ENCODE measurements at places on chromosomes 12 and 14.

DNA sequence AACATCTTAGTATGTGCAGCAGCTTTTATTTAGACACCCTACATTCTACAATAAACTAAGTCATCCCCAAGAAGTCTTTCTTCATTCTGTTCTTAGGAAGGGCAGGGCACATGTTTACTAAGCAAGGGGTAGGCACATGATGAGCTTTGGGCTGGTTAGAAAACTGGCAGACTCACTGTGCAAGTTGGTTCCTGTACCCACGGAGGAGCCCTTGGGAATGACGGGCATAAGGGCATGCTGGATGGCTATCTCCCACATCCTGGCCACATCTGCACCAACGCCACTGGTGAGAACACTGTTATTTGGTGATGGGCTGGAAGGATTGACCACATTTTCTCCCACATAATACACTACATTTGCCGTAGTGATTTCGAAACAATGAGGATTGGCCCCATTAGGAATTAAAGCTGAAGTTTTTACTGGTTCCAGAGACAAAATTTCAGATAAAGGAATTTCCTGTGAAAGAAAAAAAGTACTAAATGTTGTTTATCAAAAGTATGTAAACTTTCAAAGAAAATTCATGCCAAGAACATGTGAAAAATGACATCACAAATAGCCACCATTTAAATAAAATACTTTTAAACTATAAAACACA, 297.0 kb downstream of the PRKD1 start:
- no peak for DNase-seq

- peak; percentile 23 for DNase-seq
These were observed 21.8 kb downstream of the WNK1 start for GRCh38 chr12:774051-774614.

GRCh38 chr12:100823963-100824362, 29.4 kb downstream of the ANO4 start:
- DNase-seq, result peak; percentile 21

DNA sequence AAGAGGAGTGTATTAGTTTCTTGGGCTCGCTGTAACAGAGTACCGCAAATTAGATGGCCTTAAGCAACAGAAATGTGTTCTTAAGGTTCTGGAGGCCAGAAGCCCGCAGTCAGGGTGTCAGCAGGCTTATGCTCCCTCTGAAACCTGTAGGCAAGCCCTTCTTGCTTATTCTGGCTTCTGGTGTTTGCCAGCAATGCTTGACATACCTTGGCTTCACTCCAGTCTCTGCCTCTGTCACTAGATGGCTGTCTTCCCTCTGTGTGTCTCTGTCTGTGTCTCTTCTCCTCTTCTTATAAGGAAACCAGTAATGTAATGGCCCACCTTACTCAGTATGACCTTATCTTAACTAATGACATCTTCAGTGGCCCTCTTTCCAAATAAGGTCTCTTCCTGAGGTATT, 85.1 kb downstream of the DERA start:
- peak; percentile 69 for DNase-seq

DNA sequence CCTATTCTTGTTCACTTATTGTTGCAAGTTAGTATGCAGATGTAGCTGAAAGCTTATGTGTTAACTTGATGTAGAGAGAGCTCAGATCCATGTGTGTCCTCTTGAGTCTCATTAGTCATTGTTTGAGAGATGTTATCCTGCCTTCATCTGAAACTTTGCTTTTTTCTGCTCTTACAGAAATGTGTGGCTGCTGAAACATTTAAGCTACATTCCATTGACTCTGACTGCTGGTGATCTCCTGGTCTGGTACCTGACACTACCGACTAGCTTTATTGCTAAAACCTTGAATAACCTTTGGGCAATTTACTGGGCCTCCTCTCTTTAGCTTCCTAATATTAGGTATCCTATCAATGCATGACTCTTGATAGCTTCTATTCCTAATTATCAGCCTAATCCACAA, 705.6 kb upstream of the FOXG1 start:
- peak; percentile 17 for DNase-seq

DNA sequence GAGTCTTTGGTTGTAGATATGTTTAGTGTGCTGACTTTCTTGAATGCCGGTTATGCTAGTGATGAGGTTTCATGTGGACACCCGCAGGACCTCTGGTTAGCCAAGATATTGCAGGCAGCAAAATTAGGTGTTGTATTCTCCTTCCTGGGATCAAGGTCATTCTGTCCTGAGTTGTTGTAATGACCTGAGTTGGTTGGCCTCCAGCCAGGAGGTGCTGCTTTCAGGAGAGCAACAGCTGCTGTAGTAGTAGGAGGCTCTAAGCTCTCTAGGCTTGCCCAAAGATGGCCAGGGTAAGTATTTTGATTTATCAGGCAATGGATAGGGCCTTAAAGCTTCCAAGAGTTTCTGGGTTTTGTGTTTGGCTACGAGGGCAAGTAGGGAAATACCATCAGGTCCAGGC, 56.0 kb upstream of the BDKRB2 start:
- no peak for DNase-seq

GRCh38 chr14:104724407-104724980, 465 bp downstream of the ADSS1 start:
- no peak for DNase-seq

DNA sequence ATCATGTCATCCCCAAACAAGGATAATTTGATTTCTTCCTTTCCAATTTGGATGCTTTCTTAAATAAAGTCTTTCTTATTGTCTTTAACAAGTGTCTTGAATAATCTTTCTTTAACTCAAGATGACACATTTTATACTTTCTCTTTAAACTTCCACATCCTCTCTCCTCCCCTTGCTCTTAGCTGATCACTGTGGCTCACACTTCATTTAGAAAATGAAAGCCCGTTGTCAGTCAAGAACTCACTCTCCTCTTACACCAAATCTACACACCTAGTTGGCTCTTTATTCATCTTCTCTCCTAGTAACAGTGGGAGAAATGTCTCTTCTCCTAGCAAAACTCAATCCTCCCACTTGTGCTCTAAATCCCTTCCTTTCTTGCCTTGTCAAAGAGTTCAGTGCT, 10.4 kb upstream of the RMST start:
- no peak for DNase-seq

DNA sequence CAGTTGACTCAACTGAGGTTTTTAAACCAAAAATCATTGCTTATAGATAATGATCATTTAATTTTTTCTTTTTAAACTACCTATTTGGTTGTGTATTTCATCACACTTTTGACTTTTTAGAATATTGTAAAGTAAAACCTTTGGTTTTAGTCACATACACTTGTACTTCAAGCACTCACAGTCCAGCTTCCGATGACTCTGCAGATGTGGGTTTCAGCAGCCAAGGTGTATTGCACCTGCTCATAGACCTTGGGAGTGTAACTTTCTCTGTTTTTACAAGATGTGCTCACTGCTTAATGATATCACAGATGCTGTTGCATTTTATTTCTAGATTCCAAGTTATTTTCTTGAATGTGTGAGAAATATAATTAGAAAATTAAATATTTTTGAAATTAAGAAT, 188.3 kb upstream of the SLC38A2 start:
- no peak for DNase-seq

GRCh38 chr12:15088105-15088504, 115.3 kb downstream of the PDE6H start:
- DNase-seq, result no peak

DNA sequence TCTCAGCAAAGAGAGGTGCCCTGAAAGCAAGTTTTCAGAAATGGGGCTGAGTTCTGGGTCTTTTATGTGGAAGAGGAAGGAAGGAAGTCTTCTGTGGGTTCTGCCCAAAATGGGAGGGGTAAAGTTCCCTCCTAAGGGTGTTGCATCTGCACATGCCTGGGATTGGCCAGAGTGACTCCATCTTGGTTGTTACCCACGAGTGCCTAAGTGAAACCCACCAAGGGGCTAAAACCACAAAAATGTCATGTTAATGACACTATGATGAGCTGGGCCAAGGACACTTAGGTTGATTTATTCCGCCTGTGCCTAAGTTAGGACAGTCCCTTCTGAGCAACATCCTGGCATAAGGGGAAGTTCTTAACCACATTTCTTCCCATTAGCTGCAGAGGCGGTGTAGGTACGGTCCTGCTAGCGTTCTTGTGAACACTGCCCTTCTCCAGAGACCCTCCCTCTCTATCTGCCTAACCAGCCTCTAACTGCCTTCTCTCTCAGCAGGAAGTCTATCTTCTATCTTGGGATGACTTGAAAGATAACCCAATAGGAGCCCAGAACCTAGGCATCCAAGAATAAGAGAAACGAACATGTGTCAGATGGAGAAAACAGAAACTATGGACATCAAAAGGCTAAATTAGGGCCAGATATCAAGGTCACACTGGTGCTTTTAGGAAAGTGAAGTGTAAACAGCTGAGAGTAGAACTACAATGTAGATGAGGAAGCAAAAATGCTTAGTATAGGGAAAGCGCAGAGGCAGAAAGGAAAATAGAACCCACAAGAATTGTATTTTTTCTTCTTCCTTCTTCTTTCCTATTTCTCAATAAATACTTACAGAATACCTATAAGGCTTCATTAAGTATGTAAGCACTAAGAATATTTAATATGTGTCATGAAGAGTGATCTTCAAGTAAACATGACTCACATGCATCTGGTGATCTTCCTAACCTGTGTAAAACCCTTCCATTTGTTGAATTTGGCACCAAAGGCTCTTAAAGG, 104.2 kb upstream of the AMN1 start:
- no peak for DNase-seq

DNA sequence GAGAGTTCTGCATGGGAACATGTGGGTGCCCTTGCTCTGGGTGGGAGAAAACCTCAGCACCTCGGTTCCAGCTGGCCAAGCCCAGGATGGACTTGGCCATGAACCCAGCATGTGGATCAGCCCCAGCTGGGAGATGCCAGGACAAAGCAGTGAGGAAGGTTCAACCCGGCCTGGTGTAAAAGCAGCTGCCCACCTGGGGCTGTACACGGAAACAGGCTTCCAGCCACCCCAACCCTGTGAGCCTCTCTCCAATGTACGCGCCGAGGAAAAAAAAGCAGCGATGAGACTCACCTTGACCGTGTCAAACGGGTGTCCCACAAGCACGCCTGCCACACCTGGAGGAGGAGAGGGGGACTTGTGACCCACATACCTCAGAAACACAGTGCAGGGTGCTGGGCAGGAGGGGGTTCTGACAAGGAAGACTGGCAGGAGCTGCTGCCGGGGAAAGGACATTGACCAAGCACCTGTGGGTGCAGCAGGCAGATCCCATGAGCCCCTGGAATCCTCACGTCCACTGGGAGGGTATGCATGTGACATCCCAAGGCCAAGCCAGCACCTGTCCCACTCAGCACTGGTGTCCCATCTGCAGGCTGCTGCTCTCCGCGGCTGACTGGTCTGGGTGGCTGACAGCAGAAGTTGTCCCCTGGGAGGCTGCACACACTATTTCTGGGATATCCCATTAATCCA, 7.5 kb downstream of the SLC25A29 start:
- no peak for DNase-seq

GRCh38 chr12:120101182-120101581, 15.4 kb downstream of the RAB35 start:
- DNase-seq, result no peak

DNA sequence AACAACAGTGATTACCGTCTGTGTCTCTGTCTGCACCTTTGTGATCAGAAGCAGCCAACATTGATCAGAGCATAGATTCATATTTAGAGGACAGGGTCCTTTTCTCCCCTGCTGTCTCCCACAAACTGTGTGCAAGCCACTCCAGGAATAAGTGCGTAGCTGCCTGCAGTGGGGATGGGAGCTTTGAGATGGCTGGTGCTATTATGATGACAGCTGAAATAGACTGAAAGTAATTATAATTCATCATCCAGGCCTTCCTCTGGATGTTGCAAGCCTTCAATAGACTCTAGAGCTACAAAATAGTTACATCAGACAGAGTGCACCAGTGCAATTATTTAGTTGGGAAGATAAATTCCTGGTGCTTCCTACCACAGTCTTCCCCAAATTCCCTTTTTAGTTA, 68.1 kb downstream of the BORCS5 start:
- no peak for DNase-seq

- DNase-seq, result no peak
These were observed 15.4 kb downstream of the CAND1 start for GRCh38 chr12:67284561-67284960.

DNA sequence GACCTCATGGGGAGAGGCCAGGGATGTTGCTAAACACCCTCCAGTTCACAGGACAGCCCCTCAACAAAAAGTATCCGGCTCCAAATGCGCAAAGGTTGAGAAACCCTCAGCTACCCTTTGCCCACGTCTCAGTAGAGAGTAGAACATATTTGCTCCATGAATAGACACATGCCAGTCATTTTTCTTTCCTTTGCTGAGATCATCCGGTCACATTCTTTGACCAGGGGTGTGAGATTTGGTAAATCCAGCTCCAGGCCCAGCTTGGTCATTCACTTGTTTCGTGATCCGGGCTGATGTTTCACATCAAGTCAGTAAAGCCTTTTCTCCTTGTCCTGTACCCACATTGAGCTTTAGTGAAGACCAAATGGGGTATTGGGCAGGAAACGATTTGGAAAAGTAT, 83.6 kb upstream of the LHX5 start:
- DNase-seq, result peak; percentile 4

- DNase-seq, result peak; percentile 45
These were observed 94.9 kb downstream of the DUSP16 start for GRCh38 chr12:12467688-12468261.

Measured in choroid plexus epithelial cell (primary cell).